Activated CD8-positive, alpha-beta memory T cell treated with anti-CD3 and anti-CD28 coated beads for 24 hours (primary cell): ENCODE measurements at places on chromosomes 2 and 18.

GRCh38 chr2:84026818-84027217 lies 432.3 kb downstream of the SUCLG1 start:
- no peak for DNase-seq

DNA sequence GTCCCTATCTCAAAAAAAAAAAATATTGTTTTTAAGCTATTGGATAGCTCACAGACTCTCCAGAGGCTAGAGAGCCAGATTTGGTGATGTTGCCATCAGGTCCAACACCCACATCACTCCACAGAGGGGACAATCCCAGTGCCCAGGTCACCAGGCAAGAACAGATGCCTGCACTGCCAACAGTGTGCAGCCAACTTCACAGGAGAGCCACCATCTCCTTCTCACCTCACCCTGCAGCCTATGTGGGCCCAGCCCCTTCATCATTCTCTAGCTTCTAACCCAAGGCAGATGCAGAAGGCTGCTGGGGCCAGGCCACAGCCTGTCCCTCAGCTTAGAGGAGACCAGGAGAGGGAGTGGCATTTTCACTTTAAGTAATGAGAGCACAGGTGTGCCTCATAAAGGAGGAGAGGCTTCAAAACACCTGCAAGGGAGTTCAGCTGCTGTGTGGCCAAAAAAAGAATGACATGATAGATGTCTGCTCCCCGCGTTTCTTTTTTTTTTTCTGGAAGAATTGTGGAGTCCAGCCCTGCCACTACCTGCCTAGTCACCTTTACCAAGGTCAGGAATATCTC lies 98.0 kb upstream of the ZSWIM2 start:
- DNase-seq, result no peak

GRCh38 chr2:214775971-214776370 lies 33.5 kb downstream of the BARD1 start:
- no peak for DNase-seq

DNA sequence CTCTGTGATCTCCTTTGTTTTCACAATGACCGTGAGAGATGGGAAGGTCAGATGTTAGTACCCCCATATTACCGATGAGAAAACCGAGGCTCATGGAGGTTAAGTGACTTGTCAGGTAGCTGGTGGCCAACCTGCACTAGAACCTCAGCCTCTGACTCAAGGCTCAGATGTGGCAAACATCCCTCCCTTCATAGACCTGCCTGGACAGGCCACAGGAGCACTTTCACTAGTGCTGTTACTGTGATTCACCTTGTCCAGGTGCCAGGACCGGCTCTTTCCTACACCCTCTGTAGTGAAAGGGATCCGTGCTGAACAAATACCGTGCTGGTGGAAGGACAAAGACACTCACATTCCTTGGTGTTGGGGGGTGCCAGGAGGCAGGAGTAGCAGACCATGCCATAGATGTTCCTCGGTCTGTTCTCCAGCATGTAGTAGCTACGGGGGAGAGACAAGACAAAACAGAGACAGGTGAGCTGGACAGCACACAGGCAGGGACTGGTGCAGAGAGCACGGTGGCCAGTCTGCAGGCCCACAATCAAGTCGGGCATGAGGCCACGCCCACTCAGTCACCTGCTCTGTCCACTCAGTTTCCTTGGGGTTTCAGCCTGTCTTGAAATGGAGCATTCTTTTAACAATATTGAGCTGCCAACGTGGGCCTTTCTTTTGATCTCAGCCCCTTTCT lies 65.9 kb downstream of the EDAR start:
- DNase-seq, result no peak

DNA sequence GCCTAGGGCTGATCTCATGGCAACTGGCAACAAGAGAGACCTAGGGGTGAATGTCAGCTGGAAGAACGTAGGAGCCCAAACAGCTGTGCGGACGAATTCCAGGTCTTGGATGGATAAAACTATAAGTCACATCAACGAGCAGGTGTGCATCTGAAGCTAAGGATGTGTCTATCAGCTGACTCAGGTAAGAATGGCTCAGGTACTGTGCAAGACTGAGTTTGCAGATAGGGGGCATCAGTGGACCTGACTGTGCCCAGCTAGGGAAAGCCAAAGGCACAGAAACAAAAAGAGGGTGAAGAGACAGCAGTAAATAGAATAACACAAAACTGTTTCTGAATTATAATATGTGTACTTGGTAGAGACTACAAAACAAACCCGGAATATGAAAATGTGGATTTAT lies 357.3 kb downstream of the ZEB2 start:
- DNase-seq, result peak; percentile 64

DNA sequence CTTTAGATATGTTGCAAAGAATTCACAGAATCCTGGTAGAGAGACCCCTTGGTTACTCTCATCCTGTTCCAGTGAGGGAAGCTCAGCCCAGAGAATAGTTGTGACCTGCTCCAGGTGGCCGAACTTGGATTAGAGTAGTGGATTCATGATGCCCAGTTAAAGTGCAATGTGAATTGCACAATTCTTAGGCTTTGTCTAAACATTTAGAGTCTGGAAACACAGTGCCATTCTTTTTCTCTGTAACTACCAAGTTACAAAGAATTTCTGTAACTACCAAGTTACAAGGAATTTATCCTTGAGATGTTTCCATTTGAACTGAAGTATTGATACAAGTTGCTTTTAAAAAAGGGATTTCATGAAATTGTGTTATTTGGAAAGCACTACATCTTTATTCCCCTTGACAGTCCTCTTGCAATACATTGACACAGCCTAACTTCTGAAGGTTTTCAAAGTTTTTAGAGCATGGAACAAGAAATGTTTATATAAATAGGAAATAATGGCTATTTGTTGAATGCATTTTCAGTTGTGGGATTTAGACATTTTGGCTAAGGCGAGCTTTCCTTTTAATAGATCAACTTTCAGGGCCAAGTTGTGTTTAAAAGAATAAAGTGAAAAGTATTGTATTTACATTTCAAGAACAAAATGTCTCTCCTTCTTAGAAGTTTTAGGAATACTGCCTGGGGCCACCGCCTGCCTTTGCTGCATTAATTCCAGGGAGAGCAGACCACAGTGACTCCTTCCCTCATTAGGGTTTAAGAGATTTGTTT lies 315.0 kb downstream of the LPIN1 start:
- no peak for DNase-seq

- DNase-seq, result no peak
Observed at GRCh38 chr2:187542123-187542522, 12.1 kb downstream of the TFPI start.

DNA sequence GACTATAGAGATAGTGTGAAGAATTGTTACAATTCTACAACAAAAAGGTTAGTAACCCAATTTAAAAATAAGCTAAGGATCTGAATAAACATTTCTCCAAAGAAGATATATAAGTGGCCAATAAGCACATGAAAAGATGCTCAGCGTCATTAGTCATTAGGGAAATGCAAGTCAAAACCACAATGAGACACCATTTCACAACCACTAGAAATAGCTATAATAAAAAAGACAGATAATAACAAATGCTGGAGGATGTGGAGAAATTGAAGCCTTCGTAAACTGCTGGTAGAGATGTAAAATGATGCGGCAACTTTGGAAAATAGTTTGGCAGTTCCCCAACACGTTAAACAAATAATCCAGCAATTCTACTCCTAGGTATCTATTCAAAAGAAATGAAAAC lies 366.5 kb upstream of the POU3F3 start:
- DNase-seq, result no peak

GRCh38 chr18:54883816-54884604 lies 55.7 kb downstream of the RAB27B start:
- DNase-seq, result no peak

- no peak for DNase-seq
Observed at GRCh38 chr2:100021791-100022340, 120.5 kb downstream of the AFF3 start.

DNA sequence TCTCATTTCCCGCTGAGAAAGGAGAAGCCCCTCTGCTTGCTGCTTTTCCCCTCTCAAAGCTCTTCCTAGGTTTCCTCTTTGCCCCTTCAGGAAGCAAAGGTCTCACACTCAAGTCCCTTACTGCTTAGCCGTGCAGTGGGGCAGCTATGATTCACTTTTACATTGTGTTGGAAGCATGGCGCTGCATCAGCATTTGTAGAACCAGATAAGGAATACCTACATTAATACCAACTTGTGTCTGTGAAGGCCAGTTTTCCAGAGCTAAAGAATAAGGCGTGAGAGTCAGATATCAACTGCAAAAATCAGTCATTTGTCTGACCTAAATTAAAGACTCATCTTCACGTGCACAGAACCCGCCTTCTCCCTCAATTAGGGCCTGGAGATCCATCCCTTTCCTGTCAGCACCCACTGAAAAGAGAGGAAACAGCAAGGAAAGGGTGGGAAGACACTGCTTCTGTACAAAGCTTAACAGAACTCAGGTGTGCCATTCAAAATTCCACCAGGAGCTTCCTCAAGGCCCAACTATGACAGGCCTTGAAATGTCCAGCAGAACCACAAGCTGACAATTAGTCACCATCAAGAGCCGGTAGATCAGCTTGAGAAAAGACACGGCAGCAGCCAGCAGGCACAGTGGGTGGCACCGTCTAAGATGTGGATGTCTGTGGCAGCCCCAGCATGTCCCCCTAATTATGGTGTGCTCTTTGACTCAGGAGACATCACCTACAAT lies 16.1 kb upstream of the XDH start:
- no peak for DNase-seq

GRCh38 chr2:166610913-166611305 lies 116.9 kb upstream of the SCN7A start:
- DNase-seq, result no peak

- no peak for DNase-seq
Observed at GRCh38 chr18:40851014-40851429, 1104.0 kb upstream of the PIK3C3 start.
